Epithelial cell of prostate (primary cell): ENCODE measurements at places on chromosomes 2 and 18.

DNA sequence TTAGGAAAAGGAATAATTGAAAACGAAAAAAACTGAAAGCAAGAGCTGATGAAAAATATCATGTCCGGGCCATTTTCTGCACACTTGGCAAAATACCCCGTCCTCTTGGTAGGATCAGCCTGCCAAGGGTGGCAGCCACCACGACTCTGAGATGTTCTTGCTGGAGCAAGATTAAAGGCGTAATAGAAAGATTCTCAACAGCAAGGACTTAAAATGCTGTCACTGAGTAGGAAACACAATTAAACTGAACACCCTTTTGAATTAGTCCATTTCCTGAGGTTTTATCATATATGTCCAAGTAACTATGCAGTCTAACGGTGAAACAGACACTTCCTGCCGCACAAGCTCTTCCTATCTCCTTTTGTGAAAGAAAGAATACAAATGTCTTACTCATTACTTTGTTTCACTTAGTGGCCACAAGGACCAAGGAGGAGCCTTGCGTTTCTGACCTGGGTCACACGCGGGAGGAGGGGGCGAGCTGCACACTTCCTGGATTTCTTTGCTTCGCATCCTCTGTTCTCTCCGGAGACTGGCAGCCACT lies 222.7 kb downstream of the PIEZO2 start:
- DNase-seq = no peak

- no peak for DNase-seq
These were observed 101.4 kb downstream of the COLEC12 start for GRCh38 chr18:398935-399630.

DNA sequence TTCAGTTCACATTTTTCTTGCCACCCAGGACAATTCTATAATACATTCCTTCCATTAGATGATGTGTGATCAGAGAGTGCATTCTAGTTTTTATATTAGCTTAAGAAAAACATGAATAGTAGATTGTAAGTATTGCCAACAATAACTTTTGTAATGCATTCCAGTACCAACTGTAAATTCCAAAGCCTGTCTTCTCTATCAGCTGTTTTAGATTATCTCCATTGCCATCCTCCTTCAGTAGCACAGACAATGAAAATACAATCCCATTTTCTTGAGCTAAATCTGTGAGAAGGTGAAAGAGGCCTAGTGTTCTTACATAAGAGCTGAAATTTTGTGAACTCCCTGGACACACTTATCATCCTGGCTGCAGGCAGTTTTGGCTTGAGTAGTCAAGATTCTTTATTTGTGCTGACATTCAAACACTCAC lies 103.9 kb downstream of the CCBE1 start:
- DNase-seq = no peak

DNA sequence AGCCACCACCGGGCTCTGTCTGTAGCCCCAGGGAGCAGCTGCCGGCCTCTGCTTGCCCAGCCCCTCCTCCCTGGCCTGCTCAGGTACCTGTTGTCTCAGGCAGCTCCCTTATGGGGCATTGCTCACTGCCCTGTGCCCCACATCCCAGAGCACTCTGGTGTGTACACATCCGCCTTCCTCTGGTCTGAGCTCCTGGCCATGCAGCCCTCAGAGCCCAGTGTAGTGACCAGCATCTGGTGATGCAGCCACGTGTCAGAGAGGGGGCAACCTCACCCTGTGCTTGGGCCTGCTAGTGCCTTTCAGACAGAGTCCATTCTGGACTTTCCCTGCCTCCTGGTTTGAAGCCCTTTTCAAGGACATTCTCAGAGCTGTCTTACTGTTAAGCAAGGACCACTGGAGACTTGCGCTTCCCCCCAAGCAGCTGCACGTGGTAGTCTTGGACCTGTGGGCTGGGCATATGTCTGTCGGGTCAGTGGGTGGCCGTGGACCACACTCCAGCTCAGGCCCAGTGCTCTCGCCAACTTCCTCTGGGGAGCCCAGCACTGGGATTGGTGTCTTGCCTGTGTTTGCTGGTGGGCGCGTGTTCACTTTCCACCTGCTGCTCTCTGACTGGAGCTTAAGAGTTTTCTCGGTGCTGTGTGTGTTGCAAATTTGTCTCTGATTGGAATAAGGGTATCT lies 30.7 kb downstream of the DGKD start:
- DNase-seq = peak; percentile 55

DNA sequence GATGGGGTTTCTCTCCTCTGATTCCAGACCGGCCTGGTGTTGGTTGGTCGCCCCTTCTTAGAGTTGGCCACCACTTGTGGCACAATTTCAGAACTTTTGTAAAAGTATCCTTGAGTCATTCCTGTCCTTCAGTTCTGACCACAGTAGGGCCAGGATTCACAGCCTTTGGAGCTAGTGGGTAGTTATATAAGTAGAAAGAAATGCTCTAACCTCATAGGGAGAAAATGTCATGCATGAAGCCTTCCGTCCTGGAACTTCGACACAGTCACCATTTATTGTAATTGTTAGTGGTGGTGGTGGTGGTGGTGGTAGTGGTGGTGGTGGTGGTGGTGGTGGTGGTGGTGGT lies 65.4 kb downstream of the EPAS1 start:
- DNase-seq = no peak

DNA sequence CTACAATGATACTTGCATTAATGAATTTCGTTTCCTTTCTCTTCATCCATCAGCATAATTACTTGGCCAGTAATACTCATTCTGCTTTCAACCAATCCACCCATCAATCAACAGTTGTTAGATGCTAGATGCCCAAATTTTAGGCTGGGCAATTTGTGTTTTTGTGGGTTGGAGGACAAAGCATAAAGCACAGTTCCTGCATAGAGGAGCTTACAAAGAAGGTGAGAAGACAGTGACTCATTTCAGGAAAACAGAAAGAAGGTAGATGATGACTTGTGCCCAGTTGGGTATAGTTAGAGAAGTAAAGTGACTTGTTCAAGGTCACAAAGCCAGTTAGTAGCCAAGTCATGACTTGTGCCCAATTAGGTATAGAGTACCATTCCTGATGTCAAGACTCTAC lies 1186.8 kb upstream of the CELF4 start:
- no peak for DNase-seq

GRCh38 chr2:86185517-86186212 lies 9.6 kb downstream of the IMMT start:
- no peak for DNase-seq

GRCh38 chr18:58943896-58944295 lies 79.2 kb downstream of the ZNF532 start:
- no peak for DNase-seq

DNA sequence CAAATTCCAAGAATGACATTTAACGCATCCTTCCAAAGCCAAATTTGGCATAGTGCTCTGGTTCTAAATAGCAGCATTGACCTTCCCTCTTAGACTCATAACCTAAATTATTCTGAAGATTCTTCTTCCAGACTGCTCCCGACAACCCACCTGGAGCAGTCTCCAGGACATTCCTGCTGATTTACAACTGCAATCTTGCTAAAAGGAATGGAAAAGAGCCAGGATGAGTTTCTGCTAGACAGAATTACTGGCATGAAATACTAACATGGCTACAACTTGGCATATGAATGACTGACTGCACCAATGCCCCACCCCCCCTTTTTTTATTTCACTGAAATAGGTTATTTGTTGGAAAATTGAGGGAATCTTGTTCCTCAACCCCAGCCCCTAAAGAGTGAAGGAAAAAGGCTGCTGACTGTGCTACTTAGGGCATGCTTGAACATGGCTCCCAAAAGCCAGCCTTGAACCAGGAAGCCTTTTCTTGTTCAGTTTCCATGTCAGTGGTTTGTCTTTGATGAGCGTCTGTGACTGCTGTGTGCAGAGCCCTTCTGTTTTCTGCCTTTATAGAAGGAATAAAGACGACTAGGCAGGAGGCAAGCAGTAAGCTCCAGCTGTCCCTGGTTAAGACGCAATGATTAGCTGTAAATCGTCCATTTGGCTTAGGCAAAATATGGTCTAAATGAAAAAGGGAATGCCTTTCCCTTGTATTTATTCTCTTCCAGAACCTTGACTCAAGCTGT lies 47.4 kb upstream of the ITGB6 start:
- no peak for DNase-seq

DNA sequence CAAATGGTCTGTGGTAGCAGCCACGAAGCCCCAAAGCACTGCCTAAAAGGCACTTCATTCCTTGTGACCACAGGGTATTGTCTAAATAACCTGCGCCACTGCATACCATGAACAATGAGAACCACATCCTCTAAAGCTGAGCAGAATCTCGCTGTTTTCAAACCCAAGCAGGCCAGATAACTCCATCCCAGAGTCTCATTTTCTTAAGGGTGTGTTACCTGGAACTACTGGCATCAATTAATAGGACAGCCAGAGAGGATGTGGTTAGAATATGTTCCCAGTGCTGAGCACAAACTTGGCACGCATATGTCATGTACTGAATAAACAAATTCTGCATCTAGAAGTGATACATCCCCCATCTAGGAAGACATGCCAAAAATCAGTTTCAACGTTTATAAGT lies 13.0 kb downstream of the VPS4B start:
- DNase-seq = peak; percentile 20

DNA sequence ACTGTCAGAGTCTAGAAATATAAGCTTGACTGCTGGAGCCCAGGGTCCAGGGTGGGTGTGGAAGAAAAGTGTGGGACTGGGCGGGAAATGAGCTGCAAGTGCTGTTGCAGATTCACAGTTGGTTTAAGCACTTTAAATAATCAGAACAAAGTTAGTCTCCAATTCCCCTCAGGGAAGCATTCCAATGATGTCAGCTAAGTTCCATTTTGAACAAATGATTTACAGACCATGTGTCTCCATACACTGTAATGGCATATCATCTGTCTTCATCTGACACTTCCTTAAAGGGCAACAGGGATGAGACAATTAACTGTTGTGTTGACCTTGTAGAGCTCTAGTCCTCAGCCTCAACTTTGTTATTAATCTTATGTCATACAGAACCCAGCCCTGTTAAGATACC lies 31.5 kb upstream of the REG3A start:
- DNase-seq = no peak

GRCh38 chr2:31688282-31688681 lies 107.5 kb upstream of the SRD5A2 start:
- no peak for DNase-seq

- DNase-seq = no peak
These were observed 32.8 kb downstream of the KATNAL2 start for GRCh38 chr18:46950064-46950656.

- DNase-seq = peak; percentile 59
These were observed 2.9 kb downstream of the DSG3 start for GRCh38 chr18:31450409-31450808.

GRCh38 chr2:65831509-65831908 lies 399.1 kb upstream of the SPRED2 start:
- no peak for DNase-seq

DNA sequence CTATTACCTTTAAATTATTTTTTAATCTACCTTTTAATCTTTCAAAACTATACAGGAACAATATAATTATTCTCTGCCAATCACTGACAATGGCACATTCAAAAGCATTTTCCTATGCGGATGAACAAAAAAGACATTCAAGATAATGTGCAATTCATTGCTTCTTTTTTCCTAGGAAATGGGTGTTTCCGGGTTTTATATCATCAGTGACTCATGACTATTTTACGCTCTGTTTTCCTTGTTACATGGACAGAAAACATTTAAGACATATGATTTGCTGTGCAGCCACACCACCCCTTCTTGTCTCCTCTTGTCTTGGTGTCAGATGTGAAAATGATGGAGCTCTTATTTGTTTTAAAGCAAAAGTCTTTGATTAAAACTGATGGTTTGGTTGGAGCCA lies 184.7 kb upstream of the LINC00305 start:
- DNase-seq = no peak

- no peak for DNase-seq
These were observed 45.4 kb downstream of the RASGRP3 start for GRCh38 chr2:33521791-33522281.

DNA sequence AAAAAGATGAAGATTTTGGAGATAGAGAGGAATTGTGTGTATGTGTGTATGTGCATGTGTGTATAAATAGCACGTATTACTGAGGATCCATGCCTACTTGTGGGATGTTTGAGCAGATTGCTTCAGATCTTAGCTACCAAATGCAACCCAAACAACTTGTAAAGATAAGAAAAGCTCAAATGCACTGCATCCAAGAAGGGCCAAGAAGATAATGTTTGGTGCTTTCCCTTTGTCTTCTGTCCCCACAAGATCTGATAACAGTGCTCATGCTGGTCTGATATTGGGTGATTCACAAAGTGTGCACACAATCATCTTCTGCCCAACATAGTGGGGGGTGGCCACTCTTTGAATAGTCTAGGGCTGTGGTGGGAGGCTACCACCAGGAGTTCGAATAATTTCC lies 284.8 kb upstream of the CYRIA start:
- DNase-seq = no peak

GRCh38 chr2:108388045-108388444 lies 10.3 kb downstream of the SULT1C4 start:
- no peak for DNase-seq

GRCh38 chr2:216149741-216150140 lies 40.6 kb downstream of the XRCC5 start:
- no peak for DNase-seq

DNA sequence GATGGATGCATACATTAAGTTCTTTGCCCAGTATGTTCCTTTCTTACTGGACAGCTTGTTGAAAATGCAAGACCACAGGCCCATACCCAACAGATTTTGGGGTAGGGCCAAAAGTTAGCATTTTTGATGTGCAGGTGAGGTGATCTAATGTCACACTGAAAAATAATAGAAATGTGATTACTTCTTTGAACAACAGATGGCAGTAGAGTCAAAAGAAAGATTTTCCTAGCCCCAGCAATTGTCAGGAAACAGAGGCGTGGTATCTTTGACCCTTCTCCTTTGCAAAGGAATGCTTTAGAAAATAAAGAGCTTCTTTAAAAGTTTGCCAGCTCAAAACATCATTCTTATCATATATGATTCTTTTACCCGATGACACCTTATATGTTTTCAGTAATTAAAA lies 343.6 kb upstream of the SYT4 start:
- no peak for DNase-seq

DNA sequence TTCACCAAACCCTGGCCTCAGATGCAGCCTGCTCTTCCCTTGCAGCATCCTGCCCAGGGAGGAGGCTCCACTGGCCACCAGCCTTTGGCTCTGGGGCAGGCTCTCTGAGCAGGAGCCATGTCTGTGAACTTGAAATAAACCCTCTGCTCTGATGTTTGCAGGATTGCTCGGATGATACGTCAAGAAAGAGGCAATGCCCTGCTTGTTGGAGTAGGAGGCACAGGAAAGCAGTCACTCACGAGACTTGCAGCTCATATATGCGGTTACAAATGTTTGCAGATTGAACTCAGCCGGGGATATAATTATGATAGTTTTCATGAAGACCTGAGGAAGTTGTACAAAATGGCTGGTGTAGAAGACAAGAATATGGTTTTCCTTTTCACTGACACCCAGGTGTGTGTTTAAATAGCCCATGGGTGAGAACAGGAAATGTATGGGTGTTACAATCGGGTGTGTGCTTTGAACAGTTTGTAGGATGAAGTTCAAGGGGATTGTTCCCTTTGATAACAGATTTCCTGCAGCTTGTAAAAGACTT lies 177.9 kb downstream of the DNAH6 start:
- no peak for DNase-seq

GRCh38 chr2:584863-585823 lies 92.1 kb downstream of the TMEM18 start:
- DNase-seq = no peak
